ENCODE measurements at places on chromosomes 2 and 18.

DNA sequence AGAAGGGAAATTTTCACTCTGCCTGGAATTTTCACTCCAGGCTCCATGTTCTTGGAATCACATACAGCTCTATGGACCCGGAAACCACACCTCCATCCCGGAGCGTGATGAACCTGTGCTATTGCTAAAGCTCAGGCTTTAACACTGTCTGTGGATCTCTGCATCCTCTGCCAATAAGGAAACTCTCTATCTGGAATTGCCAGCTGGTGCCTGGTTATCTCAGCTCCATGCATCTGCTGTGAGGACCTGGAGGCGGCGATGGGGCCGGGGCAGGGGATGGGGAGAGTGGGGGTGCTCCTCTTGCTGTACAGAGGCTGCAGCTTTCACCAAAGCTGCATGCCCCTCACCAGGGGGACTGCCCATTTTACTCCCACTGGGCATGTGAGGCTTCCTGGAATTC lies 754.0 kb upstream of the SOX11 start:
- no peak for DNase-seq

DNA sequence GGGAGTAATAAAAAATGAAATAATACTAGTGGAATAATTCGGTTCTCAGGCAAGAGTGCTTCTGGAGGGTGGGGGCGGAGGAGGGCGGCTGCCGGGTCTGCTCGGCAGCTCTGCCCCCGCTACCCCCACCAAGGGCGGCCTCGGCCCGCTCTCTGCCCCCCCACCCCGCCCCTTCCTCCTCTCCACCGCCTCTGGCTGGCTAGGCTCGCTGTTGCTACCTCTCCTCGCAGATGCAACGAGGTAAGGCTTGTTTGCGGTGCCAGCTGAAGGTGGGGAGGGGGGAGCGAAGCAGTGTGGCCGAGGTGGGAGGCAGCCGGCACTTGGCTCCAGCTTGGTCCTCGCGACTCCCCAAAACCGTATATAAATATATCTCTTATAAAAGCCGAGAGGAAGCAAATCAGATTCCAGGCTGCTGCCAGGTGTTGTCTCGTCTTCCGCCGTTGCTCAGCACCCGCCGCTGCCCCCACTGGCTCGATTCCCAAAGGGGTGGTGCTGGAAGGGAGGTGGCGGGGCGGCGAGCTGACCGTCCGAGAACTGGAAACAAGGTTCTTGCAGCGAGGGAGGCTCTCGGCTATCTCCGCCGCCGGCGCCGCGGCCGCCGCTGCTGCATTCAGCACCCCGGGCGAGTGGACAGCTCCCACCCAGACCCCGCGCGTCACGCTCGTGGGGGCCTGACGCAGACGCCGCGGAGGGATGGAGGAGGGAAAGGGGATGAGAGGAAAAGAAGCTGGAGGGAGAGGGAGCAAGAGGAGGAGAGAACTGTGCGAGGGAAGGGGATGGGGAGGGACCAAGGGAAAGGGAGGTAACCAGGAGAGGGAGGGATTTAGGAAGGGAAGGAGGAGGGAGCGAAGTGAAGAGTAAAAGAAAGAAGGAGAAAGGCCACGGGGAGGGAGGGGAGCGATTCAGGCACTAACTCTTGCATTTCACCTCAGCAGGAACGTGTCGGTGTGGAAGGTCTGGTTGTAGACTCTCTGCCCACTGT lies at the start of gene MARCHF4:
TSS of gene MARCHF4 (minus strand) at position 763 of the 982 bp plus-strand sequence. CDS start 2,223 bp downstream, outside the sequence.
- DNase-seq: peak; percentile 44

- DNase-seq: no peak
These were observed 1139.6 kb upstream of the FAM98A start for GRCh38 chr2:34738691-34739090.

DNA sequence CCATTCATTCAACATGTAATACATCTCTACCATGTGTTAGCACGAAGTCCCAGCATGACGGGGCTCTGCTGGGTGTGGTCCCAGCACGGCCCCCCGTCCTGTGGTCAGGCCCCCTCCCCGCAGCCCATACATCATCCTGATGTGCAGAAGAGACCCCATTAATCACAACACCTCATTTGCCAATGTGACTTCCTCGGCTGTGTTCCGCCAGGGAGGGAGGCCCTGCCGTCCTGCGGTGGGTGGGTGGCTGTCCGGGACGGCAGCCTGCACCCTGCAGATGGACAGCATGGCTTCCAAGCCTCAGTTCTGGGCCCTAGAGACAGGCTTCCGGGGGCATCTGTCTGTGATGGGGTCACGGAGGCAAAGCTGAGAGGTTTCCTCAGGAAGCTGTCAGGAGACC lies 254.0 kb downstream of the CYP26B1 start:
- DNase-seq: no peak

DNA sequence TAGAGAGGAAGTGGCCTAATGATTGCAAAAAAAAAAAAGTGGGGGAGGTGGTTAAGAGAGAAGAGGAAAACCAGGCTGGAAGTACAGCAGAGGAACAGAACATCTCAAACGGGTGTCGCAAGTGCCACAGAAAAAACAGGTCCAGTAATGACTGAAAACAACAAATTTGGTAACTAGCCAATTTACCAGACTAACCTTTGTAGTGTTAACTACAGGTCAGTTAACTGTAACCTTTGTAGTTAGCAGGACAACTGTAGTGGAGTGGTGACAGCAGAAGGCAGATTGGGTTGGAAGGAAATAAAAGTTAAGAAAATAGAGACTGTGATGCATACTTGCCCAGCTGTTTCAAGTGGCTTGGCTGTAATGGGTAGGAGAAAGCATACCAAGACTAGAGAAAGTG lies 91.4 kb upstream of the CHST9 start:
- no peak for DNase-seq

- DNase-seq: no peak
These were observed 23.1 kb upstream of the TNFAIP6 start for GRCh38 chr2:151334082-151334815.

DNA sequence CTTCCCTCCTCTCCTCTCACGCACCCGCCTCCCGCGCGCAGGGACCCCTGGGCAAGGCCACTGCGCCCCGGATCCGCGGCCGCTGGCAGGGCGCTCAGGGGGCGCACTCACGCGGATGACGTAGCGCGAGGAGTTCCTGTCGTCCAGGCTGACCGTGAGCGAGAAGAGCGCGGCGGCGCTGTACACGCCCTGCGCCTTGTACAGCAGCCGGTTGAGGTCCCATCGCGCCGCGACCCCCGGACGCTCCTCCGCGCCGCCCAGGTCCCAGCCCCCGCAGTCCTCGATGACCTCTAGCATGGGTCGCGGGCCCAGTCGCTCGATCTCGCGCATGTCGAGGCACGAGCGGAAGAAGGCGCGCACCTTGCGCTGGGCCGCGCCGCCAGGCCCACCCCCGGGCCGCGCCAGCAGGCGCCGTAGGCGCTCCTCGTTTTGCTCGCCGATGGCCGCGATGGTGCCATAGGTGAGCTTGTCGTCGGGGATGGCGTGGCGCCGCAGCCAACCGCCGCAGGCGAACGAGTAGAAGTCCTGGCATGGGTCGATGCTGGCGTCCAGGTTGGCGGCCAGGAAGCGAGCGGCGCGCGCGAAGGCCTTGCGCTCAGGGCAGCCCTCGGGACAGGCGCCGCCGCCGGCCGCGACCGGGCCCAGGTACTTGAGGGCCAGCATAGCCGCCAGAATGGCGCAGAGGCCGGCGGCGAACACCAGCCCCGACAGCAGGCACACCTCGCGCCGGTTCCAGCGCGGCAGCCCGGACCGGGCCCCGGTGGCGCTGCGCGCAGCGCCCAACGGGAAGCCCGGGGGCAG lies 1.7 kb downstream of the ECEL1 start:
- DNase-seq: no peak

- DNase-seq: no peak
These were observed 6.8 kb downstream of the B4GALT6 start for GRCh38 chr18:31677592-31677991.

DNA sequence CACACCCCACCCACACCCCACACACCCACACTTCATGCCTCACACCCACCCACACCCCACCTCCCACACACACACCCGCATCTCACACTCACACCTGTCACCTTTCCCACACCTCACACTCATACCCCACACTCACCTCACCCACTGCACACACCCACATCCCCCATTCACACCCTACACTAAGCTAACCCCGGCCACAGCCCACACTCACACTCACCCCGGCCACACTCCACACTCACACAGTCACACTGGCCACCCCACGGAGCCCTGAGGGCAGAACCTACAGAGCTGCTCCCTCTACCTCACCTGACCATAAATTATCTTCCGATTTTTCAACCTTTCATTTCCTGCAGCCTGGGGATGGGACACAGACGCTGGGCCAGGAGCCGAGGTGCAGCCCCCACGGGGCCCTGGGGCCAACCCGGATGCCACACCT lies 241.3 kb downstream of the HDAC4 start:
- no peak for DNase-seq

DNA sequence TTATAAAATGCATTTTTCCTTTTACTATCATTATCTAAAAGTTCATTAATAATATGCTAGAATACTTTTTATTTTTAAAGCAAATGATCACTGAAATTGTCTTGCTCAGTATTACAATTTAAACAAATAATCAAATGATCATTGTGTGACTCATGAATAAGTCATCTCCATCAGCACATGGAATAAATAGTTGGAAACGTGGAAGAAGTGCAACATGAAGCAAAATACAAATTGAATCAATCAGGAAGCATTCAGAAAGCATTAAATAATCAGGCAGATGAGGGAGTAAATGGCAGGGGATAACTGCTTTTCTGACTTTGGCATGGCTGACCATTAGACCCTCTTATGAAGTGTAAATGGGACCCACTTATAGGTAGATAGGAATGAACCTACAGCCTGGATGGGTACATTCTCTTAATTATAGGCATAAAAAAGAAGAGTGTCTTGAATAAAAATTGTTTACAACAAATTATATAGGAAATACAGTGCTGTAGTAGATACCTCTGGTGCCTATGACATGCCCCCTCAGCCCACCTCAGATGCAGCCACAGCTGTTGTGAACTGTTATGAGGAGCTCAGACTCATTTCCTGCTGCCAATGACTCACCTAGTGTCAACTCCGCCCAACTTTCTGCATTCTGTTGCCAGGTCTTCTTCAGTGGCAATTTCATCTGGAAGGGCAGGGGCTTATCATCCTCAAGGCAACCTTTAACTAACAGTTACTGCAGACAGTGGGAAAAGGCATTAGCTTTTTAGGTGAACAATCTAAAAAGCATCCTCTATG lies 936.0 kb downstream of the TRIB2 start:
- DNase-seq: no peak

DNA sequence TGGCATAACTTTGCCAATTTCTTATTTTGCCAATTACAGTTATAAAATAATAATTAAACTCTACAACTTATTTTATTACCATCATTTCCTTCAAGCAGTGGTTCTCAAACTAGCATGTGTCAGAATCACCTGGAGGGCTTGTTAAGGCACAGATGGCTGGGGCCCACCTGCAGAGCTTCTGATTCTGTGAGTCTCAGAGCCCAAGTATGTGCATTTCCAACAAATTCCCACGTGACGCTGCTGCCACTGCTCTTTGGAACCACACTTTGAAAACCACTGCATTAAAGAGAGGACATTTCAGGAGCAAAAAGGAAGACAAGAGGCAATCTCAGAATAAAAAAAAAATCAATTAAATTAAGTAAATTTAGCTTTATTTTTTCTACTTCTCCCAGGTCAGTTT lies 94.0 kb upstream of the HNRNPA3 start:
- no peak for DNase-seq

GRCh38 chr2:14554849-14555545 lies 77.5 kb upstream of the LRATD1 start:
- DNase-seq: no peak

DNA sequence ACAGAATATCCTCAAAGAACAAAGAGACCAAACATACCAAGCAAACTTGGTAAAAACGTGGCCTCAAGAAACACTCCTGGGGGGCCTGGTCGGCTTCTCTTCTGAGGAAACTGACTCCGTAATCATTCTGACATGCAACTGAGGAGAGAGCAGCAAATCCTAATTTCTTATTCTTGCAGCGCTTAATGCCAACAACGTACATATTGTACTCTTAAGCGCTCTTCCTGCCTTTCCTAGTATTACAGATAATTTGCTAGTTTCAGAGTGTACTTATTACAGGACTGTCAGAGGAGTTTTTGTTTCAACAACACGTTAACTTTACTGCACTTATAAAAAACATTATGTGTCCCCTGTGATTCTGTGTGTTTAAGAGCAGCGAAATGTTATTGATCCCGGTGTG lies 64.9 kb downstream of the ZNF521 start:
- no peak for DNase-seq

DNA sequence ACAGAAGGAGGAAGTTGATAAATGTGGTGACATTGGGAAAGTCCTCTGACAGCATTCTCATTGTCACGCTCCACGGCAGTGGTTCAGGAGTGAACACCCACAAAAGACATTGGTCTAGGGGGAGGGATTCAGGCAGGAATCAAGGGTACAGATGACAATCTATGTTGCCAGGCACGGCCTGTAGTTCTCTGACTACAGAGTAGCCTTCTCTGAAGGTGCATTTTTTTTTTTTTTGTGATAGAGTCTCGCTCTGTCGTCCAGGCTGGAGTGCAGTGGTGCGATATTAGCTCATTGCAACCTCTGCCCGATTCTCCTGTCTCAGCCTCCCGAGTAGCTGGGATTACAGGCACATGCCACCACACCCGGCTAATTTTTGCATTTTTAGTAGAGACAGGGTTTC lies 7.4 kb upstream of the MOB1A start:
- no peak for DNase-seq

GRCh38 chr2:107589079-107589491 lies 237.6 kb upstream of the RGPD4 start:
- DNase-seq: no peak

GRCh38 chr18:10232062-10232461 lies 222.4 kb upstream of the APCDD1 start:
- no peak for DNase-seq

DNA sequence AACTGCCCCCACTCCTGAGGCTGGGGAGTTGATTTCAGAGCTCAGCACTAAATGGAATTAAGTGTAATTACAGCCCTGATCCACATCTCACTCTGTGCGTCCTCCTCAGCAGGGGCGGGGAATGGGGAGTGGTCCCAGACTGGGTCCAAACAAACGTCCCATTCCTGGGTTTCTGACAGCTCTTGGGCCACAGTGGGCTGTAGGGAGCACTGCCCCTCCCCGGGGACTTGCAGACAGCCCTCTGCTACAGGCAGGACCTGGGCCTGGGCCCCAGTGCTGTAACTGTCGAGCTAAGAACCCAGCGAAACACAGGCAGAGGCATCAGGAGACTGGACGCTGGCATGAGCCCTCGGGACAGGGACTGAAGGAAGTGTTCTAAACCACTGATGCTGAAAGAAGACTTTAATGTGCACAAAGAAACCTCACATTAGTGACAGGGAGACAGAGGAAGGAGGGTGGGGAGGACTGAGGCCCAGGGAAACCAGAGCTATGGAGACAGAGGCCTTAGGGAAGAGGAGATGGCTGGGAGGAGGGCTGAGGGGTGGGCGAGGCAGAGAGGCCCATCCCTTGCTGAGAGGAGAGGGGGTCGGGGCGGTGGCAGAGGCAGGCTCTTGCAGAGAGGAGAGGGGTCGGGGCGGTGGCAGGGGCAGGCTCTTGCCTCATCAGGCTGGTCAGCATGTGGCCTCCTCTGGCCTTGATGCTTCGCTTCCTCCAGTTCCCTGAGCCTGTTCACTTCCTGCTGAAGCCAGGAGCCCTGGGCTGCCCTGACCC lies 5.8 kb upstream of the SEMA4C start:
- no peak for DNase-seq

DNA sequence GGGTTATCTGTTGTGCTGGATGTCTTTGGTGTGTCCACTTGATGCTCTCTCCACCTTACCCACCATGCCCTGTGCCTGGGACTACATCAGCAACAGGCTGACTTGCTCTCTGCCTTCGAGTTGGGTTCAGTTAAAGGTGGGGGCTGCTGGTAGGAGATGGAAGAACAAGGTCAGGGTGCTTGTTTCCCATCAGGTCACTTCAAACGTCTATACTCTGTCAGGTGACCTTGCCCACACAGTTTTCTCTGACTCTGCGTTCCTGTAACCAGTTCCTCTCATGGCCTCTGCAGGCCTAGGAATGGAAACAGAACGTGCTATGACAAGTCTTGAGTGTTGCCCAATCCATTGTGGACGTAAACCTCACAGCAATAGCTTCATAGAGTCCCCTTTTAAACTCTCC lies 38.4 kb upstream of the PAPOLG start:
- no peak for DNase-seq

Data from T follicular helper cell (primary cell).